Left lung (tissue), 14 donors: ENCODE measurements at places on chromosomes 6 and 20. TPM values are rescaled to one million over a fixed set of nuclear protein-coding genes. Genes with fewer than 3 reads are reported as not detected.

GRCh38 chr6:146850981-146851380, 252.2 kb downstream of the ADGB start:
- no peak for DNase-seq

- no peak for DNase-seq
Observed at GRCh38 chr6:10963113-10963512, 76.3 kb downstream of the SYCP2L start.

The EYA2 gene
- 1.4 TPM for polyA plus RNA-seq

The UBD gene
- 1.9 TPM for polyA plus RNA-seq
